ENCODE measurements at places on chromosomes 12 and 14.

- no peak for DNase-seq
Measured at GRCh38 chr12:75944097-75944904, 87.3 kb downstream of the PHLDA1 start.

DNA sequence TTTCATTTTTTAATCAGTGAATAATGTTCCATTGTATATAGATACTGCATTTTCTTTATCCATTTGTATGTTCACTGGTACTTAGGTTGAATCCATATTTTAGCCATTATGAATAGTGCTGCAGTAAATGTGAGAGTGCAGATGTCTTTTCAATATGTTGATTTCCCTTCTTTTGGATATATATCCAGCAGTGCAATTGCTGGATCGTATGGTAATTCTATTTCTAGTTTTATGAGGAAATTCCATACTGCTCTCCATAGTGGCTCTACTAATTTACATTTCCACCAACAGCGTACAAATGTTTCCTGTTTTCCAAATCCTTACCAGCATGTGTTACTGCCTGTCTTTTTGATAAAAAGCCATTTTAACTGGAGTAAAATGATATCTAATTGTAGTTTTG lies 288.5 kb upstream of the GARIN2 start:
- DNase-seq, result no peak

- no peak for DNase-seq
Measured at GRCh38 chr12:124174451-124175348, 120.2 kb upstream of the RFLNA start.

- DNase-seq, result no peak
Measured at GRCh38 chr14:25055992-25056687, 6.2 kb upstream of the STXBP6 start.

Measured in left renal cortex interstitium (tissue), 4 donors.